Activated CD8-positive, alpha-beta memory T cell treated with anti-CD3 and anti-CD28 coated beads for 48 hours (primary cell): ENCODE measurements at places on chromosomes 6 and 20.

- DNase-seq: no peak
Measured at GRCh38 chr6:144922120-144922722, 637.1 kb downstream of the UTRN start.

DNA sequence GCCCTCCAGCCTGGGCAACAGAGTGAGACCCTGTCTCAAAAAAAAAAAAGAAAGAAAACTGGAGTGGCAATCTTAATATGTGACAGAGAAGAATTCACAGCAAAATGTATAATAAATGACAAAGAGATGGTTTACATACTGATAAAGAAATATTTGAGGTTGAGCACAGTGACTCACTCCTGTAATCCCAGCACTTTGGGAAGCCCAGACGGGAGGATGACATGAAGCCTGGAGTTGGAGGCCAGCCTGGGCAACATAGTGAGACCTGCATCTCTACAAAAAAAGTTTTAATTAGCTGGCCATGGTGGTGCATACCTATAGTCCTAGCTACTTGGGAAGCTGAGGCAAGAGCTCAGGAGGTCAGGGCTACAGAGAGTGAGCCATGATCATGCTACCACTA is 12.4 kb upstream of the DEFB118 start:
- no peak for DNase-seq

DNA sequence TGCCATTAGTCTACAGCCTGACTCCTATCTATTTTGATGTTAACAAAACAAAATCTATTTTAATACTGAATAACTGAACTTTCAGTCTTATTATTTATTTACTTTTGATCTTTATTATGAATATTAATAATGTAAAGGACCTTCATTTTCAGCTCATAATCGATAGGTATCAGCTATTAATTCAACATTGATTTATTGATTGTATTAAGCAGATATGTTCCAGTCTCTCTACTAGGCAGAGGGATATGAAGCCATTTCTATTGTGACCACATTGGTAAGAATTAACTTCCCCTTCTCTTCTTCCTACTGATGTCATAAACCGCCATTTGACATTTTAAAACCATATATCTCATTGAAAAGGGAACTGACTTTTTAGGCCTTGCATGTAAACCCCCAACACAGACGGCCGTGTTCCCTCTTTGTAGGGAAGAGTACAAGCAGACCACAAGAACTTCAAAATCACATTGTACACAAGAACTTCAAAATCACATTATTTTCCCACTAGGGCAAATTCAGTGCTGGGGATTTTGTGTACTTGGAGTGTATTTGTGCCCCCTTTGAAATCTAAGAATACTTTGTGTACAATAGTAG is 69.5 kb upstream of the FABP7 start:
- no peak for DNase-seq

- no peak for DNase-seq
Measured at GRCh38 chr20:24735263-24735662, 213.8 kb upstream of the CST7 start.

DNA sequence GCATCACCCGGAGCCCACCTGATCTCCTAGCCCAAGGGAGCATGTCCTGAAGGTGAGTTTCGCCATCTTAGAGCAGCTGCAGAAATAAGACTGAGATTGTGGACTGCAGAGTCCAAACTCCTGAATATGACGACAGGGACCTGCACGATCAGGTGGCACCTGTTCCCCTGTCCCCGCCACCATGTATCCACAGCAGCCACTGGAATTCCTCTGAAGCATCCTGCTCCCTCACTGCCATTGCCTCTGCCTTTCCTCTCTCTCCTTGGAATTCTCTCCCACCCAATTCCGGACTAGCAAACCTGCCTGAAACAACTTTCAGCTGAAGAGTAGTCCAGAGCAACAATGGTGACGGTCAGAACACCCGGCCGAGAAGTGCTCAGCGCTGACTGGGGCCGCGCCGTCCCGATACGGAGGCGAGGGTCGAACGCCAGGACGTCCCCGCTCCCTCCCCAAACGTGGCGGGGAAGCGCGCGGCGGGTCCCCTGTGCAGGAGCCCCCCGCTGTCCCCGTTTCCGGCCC is 694 bp upstream of the FAM120B start:
- no peak for DNase-seq

DNA sequence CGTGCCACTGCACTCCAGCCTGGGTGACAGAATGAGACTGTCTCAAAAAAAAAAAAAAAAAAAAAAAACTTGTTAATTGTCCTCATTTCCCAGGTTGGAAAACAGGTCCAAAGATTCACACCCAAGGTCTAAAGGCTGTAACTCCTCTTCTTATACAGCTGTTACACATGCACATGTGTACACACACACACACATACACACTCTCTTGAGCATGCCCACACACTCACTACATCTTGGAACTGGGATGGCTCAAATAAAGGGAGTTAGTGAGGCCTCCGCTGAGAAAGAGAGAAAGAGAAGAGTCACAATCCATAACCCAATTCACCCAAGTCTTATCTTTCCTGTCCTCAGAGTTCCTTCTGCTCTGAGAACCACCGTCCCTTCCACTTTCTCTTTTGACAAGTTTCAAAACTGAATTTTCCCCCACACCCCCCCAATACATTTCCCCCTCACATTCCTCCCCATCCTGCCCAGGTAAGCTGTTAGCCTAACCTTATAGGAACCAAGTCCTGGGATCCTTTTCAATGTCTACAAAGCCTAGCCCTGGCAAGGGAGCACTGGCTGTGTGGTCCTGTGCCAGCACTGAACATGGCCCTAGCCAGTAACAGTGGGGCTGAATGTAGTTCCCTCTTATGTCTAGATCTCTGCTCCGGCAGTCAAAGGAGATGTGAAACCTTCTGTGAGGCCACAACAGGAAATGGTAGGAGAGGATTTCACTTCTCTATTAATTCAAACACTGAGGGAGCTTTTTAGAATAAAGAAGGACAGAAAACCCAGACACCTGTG is 3.2 kb upstream of the HLA-DMB start:
- DNase-seq: peak; percentile 17

GRCh38 chr6:102799051-102799450 is 1405.5 kb downstream of the GRIK2 start:
- DNase-seq: no peak

GRCh38 chr6:168272415-168273325 is 46.9 kb downstream of the DACT2 start:
- DNase-seq: no peak

- DNase-seq: no peak
Measured at GRCh38 chr6:11177271-11177670, 55.2 kb downstream of the NEDD9 start.

DNA sequence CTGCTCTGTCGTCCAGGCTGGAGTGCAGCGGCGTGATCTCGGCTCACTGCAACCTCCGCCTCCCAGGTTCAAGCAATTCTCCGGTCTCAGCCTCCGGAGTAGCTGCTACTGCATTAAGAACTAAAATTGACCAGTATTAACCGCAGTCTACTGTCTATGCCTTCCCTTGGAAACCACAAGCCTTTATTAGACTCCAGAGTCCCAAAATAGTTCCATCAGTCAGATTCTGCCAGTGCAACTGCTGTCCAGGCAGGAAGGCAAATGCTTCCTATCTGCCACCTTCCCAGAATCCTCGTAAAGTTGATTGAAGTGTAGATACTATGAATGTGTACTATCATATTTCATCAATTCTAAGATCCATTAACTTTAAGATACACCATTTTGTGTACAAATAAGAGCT is 16.7 kb downstream of the KAT14 start:
- no peak for DNase-seq

- no peak for DNase-seq
Measured at GRCh38 chr6:105282631-105283585, 103.1 kb upstream of the POPDC3 start.
